ENCODE measurements at places on chromosomes 13 and 19.

GRCh38 chr13:33649212-33649878, 168.6 kb upstream of the RFC3 start:
- DNase-seq = no peak

- no peak for DNase-seq
Observed at GRCh38 chr19:12799742-12800465, 1.7 kb downstream of the PRDX2 start.

- DNase-seq = no peak
Observed at GRCh38 chr19:17329366-17330261, 5.0 kb downstream of the ANO8 start.

GRCh38 chr19:18135712-18136584, 17.0 kb upstream of the PIK3R2 start:
- no peak for DNase-seq

- DNase-seq = no peak
Observed at GRCh38 chr19:9128171-9128570, 1.4 kb upstream of the OR7G3 start.

DNA sequence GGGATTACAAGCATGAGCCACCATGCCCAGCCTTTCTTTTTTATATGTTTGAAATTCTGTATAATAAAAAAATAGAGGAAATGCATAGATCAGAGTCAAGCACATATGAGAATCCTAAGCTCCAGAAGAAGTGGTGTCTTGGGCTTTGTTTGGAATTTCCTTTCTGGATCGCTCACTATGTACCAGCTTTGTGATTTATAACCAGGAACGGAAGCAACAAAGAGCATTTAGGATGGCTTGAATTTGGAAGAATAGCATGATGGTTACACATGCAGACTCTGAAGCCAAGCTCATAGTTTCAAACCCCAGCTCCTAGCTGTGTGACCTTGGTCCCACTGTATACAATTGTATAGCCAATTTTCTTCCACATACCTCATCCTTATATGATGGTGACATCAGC, 28.0 kb upstream of the SLC15A1 start:
- no peak for DNase-seq

- DNase-seq = no peak
Observed at GRCh38 chr13:113756441-113757097, 2.5 kb upstream of the TMEM255B start.

DNA sequence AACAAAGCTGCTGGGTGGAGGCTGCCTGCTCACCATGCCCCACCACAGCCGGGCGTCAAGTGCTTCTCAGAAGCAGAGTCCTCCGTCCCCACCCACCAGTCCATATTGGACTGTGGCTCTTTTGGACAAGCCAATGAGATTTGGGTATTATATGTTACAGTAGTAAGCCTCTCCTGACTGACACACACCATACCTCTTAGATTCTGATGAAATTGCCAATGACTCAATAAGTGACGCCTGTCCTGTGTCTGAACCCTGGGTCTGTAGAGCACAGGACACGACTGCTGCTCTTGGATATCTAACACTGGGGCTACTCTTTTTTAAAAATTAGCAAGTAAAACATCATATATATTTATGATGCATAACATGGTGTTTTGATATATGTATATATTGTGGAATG, 44.8 kb upstream of the UBAC2 start:
- no peak for DNase-seq

- DNase-seq = no peak
Observed at GRCh38 chr13:81664872-81665271, 1323.9 kb upstream of the SPRY2 start.

DNA sequence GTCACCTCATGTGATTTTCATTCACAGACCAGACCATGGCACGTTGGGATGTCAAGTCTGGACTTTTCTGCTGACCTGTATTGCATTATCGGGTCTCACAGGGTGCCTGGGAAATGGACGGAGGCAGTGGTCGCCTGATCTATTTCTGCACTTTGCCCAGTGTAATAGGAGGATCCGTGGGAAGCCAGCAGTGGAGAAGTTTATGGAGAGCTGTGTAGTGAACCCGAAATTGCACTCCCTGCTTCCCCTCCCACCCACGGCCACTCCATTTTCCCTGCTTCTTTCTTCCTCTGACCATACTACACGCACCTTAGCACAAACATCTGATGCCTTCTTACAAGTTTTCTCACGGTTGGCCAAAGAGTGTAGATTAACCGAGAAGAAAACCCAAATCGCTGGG, 16.9 kb downstream of the EFNB2 start:
- DNase-seq = no peak

GRCh38 chr19:34124828-34125227, 47.5 kb upstream of the LSM14A start:
- DNase-seq = no peak

DNA sequence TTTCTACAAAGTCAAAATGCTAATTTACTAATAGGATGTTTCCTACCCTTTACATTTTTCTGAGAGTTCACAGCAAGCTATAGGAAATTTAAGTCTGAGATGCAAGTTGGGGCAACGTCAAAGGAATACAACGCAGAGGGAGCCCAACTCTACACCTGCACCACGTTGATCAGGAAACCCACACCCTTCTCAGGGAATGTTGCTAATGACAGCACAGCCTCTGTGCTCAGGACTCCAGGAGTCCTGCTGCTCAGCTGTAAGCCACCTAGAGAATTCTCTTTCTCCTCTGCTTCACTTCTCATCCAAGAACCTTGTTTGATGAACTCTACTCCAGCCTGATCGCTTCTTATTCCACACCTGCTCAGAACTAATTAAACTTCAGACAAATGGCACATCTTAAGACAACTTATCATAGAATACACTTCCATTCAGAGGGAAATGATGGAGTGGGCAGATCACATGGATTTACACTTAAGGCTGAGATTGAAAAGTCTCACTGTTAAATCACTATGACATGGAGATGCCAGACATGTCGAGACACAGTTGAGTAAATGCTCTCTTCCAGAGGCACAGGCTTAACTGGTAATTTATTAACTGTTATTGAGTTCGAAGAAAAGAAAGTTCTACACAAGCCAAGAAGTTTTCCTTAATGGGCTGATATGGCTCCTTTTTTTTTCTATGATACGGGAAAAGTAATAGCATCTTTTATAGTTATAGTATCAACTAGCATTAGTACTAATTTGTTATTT, 811.6 kb upstream of the ARGLU1 start:
- no peak for DNase-seq

DNA sequence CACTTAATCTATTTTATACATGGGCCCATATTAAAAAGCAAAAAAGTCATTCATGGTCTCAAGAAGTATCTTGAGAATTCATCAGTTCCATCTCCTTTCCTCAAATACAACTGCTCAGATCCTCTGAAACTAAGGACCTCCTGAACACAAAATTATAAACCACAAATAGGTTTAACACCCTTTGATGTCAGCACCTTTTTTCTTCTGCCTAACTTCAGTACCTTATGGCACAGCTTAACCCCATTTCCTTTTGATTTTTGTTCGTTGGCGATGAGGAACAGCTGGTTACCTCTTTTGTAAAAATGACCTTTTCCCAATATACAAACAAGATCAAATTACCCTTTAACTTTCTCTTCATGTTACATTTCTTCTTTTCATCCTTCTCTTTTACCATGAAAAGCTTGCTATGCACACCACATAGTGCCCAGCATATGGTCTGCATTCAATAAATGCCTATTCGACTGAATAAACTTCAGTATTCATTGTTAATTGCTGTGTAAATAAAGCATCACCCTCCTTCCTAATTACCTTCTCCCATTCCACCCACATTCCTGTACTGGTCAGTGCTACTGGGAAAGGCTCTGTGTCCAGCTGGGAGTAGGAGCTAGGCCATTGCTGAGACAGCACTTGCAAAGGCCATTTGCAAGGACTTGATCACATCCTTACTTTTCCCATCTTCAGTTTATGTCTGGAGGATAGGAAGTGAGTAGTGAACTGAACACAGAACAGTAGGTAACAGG, 317.9 kb downstream of the SHISA2 start:
- no peak for DNase-seq

DNA sequence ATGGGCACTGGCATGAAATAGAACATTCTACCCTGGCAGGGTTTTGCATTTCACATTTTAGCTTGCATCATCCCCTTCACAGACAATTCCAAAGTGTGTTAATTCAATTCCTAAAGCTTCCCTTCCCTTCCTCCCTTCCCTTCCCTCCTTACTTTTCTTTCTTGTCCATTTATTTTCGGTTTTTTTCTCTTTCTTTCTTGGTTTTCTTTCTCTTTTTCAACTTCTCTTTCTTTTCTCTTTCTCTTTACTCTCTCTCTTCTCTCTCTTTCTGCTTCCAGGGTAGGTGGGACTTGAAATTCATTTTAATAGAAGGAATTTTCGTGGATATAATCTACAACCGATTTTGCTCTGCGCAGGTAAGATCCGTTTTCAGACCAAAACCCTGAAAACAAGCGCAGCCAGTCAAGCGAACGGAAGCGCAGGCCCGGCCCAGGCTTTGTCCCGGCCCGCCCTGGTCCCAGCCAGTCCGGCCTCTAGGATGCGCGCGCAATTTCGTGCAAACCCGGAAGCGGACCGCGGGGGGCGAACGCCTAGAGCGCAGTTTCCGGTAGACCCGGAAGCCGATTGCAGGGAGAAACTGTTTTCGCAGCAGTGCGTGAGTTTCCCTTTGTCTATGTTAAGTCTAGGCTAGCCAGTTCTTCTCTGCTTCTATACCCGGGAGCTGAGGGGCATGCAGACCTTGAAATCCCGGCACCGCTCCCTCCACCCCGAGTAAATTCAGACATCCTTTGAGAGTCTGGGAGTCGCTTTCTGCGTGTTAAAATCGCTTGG, at the start of gene ZNF528:
Gene ZNF528, plus strand, starts transcription at position 540 of the 771 bp plus-strand sequence. CDS start 4,165 bp downstream, outside the sequence.
- peak; percentile 98 for DNase-seq

GRCh38 chr19:50332244-50333038, 3.3 kb upstream of the KCNC3 start:
- peak; percentile 35 for DNase-seq

- DNase-seq = no peak
Observed at GRCh38 chr13:52673465-52673864, 20.8 kb downstream of the SUGT1 start.

DNA sequence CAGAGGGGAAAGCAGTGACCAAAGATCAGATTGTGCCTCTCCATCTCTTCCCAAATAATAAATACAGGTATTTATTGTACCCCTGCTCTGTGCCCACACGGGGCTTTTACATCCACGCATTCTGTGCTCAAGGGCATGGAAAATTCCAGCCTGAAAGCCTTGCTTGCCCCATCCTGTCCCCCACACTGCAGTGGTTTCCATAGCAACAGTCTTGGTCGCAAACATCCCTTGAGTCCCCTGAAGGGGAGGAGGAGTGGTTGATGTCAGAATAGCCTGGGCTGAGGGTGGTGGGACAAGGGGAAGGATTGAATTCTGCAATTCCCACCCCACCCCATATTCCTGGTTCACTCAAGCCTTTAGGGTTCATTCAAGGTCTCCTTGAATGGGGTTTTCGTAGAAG, 41.0 kb upstream of the USP29 start:
- no peak for DNase-seq

DNA sequence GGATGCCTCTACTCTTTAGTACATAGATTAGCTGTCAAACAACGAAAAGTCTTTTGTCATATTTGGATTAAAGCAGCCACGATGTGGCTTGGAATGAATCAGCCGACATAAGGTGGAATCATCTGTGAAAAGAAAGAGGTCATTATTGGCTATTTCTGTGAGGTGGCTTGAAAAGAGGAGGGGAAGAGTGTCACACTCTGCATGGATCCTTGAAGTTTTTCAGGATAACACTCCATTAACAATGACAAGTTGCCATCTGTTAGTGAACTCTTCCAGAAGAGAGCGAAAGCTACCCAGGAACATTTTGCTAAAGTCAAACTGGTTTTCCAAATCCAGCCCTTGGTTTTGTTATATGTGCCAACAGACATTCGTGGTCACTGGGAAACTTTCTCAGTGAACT, 1604.8 kb downstream of the OLFM4 start:
- DNase-seq = no peak

GRCh38 chr13:27374126-27374613, 50.2 kb upstream of the GTF3A start:
- DNase-seq = no peak

GRCh38 chr13:50831512-50831911, 12.0 kb downstream of the DLEU7 start:
- no peak for DNase-seq

DNA sequence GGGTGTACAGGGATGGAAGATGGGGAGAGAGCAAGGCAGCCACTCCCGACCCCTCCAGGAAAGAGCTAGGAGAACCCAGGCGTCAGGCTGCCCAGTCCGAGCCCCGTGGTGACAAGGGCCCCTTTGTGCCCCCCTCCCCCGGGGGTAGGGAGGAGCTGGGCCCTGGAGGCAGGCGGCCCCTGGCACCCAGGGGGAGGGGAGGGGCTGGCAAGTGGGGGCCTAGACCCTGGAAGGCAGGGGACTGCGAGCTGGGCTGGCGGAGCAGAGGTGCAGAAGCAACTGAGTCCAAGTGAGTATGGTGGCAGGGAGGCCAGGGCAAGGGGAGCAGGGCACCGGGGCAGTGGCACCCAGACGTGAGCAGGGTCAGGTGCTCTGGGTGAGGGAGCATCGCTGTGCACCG, at the start of gene MAG:
Gene MAG, plus strand, starts transcription at position 246 of the 400 bp plus-strand sequence. CDS start 3,248 bp downstream, outside the sequence.
- DNase-seq = no peak

DNA sequence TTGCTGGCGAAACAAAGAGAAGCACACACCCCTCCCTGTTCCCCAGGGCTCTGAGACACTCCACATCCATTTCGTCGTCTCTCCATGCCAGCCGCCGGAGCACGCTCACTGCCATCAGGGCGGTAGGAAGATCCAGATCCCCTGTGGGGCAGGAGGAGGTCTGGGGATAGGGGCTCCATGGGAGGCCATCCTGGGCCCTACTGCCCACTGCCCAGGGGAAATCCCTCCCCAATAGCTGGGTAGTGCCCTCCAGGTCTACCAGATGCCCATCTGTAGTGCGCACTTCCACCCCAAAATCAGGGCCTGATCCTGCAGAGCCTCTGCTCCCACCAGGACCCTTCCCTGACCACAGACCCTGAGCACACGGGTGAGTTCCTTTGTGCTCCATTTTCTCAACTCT, 80.3 kb downstream of the EFNB2 start:
- no peak for DNase-seq

GRCh38 chr13:101640788-101641400, 188.4 kb downstream of the ITGBL1 start:
- DNase-seq = no peak

- DNase-seq = peak; percentile 7
Observed at GRCh38 chr19:4054441-4055208, 12.1 kb downstream of the ZBTB7A start.

- no peak for DNase-seq
Observed at GRCh38 chr13:113140677-113141600, 17.5 kb upstream of the PROZ start.
